ENCODE measurements at places on chromosomes 13 and 19. TPM values are rescaled to one million over a fixed set of nuclear protein-coding genes. Genes with fewer than 3 reads are reported as not detected.

Gene RINL
- 10.1 TPM for total RNA-seq

- H3K36me3 ChIP-seq, result no peaks in the 10 kb centered on the region
- no peak for DNase-seq
- no peaks in the 10 kb centered on the region for H3K27me3 ChIP-seq
- no peaks in the 10 kb centered on the region for H3K4me1 ChIP-seq
These were observed 366.6 kb downstream of the DNAJC15 start for GRCh38 chr13:43389983-43390382.

Gene ZIM2
- not detected for total RNA-seq

Gene CEACAM21
- 2.7 TPM for total RNA-seq

DNA sequence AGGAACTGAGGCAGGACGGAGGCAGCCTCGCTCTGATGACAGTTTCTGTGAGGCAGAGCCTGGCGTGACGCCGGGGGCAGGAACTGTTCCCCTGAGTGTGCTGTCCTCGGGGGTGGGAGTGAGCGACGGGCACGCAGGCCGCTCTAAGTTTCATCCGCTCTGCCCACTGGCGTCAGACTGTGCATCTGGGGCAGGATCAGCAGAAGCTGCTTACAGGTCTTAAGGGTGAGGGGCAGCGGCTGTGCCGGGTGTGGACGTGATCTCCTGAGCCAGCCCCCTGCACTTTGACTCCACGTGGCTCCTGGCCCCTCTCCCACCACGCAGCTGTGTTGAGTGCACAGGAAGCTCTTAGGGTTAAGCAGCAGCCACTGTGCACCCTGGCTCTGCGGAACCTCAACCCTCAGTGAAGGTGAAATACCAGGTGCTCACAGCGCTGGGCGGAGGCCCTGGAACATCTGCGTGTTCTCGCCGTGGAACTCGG, 1.5 kb downstream of the GRK1 start:
- H3K36me3 ChIP-seq, result no peaks in the 10 kb centered on the region
- H3K4me1 ChIP-seq, result no peaks in the 10 kb centered on the region
- H3K27ac ChIP-seq, result no peak overlapping the region
- no peaks in the 10 kb centered on the region for H3K27me3 ChIP-seq
- H3K4me3 ChIP-seq, result no peak overlapping the region

DNA sequence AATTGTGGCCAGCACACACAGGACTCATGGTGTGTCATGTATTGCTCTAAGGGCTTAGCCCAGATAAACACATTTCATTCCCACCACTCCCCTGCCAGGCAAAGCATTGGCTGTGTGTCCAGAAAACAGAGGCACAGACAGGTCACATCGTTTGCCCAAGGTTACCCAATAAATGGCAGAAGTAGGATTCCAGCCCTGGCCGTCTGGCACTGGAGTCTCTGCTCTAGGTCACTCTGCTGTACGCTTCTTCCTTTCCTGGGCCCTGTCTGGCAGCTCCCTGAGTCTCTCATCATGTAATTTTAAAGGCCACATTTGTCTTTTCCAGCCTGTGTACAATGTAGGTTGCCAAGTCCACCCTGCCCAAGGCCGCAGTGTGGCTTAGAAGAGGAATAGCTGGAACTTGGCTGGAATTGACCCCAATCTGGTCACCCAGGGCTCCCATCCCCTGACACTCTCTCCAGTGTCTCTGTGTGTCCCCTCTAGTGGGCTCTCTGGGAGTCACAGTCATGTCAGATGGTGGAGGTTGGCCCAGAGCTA, 264.5 kb upstream of the TSHZ3 start:
- H3K27me3 ChIP-seq, result no peaks in the 10 kb centered on the region
- no peak overlapping the region for H3K27ac ChIP-seq
- no peak overlapping the region for H3K4me3 ChIP-seq

DNA sequence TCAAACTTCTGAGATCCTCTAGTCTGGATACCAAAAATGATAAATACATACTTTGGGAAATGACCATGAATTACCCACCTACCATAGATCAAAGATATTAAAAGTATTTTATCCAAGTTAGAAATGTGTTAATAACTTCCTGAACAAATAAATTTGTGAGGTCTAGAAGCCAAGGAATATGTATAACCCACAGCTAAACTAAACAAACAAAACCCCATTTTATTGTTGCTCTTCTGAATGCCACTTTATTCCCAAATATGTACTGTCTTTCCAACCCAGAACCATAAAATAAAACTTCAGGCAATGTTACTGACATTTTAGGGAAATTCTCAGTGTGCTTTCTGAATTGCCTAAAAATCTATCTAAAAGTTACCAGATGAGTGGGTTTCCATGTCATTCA, 35.1 kb downstream of the UBL3 start:
- no peaks in the 10 kb centered on the region for H3K36me3 ChIP-seq
- H3K27ac ChIP-seq, result no peak overlapping the region
- H3K4me1 ChIP-seq, result no peaks in the 10 kb centered on the region
- no peak overlapping the region for H3K4me3 ChIP-seq
- no peaks in the 10 kb centered on the region for H3K27me3 ChIP-seq

Measured in endothelial cell of umbilical vein (primary cell).